ENCODE measurements at places on chromosomes 7 and 10.

GRCh38 chr7:576524-577277 is 57.1 kb upstream of the PDGFA start:
- DNase-seq, result no peak

DNA sequence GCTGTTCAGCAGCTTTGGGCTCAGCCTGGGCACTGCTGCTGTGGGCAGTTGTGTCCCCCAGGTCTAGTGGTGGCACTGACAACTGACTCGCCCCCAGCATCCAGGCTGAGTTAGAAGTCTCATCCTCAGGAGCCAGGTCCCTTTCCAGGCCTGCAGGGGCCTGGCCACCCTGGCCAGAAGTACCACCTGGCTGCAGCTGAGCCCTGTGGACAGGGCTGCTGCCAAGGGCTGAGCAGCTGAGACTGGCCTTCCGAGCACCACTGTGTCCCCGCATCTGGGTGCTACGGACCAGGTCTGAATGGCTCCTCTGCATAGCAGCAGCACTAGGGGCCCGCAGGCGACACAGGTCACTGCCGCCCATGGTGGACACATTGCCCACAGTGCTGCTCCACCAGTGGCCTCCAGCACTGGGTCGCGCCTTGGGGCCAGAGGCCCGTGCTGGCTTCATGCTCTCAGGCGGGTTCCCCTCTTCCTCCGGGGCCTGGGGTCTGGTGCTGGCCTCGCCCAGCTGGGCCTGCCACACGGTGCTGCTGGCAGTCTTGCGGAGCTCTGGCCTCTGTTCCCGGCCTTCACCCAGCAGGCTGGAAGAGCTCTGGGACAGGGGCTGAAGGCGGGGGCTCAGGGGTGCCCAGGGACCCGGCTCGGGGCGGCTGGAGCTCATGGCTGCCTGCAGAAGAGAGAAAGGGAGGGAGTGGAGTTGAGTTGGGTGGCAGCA is 6.2 kb downstream of the GPRIN2 start:
- DNase-seq, result peak; percentile 18

- DNase-seq, result no peak
Measured at GRCh38 chr10:62116896-62117295, 151.7 kb downstream of the RTKN2 start.

- DNase-seq, result peak; percentile 13
Measured at GRCh38 chr7:1696671-1697498, 26.8 kb downstream of the ELFN1 start.

- DNase-seq, result no peak
Measured at GRCh38 chr10:79357180-79357579, 9.9 kb downstream of the PPIF start.

DNA sequence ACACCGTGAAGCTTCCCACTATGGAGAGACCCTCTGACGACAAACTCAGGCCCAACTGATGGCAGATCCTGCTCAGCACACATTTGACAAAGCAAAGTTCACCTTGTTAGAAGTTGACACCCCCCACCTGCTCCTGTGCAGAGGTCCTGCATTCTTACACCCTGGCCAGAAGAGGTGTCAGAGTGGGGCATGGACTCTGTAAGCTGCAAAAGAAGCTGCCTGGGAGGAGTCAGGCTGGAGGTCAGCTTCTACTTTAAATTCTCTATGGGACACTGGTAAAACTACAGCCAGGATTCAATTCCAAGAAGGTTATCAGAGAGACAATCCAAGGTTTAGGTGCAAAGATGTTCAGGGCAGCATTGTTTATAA is 20.0 kb upstream of the TNS3 start:
- DNase-seq, result no peak

- no peak for DNase-seq
Measured at GRCh38 chr10:82358486-82359099, 483.6 kb downstream of the NRG3 start.

DNA sequence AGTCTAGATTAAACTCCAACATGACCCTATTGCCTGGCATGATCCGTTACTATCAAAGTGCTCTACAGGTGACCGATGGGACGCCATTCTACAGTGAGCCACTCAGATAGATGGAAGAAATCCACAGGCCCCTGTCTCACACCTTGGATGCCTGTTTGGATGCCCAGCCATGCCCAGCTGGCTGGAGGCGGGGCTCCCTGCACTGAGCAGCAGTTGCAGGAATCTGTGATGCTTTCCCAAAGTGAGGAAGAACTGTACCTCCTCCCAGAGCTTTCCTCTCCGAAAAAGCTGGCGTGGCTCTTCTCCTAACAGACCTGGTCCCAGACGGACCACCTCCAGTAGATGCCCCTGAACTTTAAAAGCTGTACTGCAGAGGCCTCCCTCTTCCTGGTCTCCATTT is 253.3 kb downstream of the ELMO1 start:
- DNase-seq, result no peak

DNA sequence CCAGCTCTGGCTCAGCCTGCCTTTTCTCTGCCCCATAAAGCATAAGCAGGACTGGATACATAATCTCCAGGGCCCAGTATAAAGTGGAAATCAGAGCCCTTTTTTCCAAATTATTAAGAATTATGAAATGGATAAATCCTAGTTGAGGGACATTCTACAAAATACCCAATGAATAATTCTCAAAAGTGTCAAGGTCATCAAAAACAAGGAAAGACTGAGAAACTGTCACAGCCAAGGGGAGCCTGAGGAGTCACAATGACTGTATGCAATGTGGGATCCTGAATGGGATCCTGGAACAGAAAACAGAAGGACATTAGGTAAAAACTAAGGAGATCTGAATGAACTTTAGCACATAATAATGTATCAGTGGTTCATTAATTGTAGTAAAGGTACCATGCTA is 4.8 kb upstream of the UNC5B start:
- DNase-seq, result no peak
